ENCODE measurements at places on chromosomes 4 and X.

DNA sequence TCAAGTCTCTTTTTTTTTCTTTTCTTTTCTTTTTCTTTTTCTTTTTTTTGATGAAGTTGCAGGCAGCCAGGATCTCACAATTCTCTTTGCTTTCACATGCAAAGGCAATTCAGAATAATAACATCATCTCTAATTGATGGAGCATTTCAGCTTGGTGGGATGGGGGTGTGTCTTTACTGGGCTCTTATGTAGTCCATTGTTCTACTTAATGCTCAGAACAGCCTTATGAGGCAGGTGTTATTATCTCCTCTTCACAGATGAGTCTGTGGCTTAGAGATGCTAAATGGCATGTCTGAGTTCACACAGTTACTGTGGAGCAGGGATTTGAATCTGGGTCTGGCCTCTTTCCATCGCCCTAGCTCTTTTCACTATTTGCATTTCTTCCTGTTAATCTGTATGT, 70.2 kb downstream of the TRPC5 start:
- no peak for DNase-seq

DNA sequence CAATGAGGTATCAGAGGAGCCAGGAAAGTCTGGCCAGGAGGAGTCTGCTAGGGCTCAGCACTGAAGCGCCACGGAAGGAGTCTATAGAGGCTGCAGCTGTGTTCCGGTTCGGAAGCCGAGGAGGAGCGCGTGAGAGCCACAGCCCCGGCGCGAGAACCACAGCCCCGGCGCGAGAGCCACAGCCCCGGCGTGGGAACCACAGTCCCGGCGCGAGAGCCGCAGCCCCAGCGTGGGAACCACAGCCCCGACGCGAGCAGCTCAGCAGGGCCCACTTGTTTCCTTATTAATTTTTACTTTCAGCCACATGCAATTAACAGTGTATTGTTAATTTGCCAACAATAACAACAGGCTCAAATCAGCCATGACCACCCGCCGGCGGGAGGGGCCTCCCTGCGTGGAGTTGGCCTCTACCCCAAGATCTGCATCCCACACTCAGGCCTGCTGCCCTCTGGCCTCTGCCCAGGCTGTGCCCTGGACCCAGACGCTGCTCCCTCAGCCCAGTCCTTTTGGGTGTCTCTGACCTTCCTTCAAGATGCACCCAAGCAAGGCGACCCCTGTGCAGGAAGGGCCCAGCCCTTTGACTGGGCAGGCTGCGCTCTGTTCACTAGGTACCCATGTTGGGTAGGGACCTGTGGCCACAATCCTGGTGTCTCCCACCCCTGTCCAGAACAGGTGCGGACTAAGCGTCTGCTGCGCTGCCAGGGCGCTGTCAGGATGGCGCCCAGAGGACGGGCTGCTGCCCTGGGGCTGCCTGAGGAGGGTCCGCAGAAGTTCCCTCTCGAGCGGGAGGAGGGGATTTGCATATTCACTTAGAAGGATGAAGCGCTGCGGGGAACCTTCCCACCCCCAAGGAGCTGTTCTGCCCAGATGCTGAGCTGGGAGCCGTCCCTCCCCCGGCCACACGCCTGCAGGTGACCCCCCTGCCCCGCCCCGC, 113.8 kb downstream of the ADRA2C start:
- no peak for DNase-seq

DNA sequence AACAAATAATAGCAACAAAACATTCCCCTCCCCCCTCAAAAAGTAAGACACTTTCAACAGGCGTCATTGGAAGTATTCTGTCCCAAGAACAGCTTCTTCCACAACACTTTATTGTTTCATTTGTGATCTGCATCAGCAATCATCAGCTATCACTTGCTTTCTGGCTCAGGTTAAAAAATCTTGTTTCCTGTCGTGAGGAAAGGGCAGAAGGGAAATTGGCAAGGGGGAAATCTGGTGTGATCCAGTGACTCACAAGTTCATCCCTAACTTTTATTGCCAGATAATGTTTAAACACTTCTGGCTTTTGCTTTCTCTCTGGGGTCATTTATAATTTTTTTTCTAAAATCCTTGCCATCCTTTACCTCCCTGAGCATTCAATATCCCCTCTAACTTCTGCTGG, 247.4 kb upstream of the GIMD1 start:
- no peak for DNase-seq

GRCh38 chrX:20061855-20062254, 54.9 kb downstream of the MAP7D2 start:
- no peak for DNase-seq

GRCh38 chr4:79764120-79764519, 308.9 kb downstream of the ANTXR2 start:
- no peak for DNase-seq

DNA sequence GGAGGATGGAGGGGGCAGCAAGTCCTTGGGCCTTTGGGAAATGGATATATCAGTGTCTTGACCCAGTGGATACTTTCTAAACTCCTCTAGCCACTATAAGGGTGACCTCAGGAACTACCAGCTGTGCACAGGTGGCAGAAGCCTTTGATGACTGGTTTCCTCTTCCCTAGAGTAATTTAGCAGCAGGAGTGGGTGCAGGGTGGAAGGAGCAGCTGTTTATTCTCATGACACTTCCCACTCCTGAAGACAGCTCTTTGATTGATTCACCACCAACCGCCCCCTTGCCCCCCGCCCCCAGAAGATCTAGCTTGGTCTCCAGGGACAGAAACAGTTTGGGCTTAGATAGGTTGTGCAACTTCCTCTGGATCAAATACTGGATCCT, 63.0 kb downstream of the GPC3 start:
- no peak for DNase-seq

GRCh38 chrX:51837921-51838320, 55.5 kb upstream of the MAGED1 start:
- DNase-seq, result no peak

DNA sequence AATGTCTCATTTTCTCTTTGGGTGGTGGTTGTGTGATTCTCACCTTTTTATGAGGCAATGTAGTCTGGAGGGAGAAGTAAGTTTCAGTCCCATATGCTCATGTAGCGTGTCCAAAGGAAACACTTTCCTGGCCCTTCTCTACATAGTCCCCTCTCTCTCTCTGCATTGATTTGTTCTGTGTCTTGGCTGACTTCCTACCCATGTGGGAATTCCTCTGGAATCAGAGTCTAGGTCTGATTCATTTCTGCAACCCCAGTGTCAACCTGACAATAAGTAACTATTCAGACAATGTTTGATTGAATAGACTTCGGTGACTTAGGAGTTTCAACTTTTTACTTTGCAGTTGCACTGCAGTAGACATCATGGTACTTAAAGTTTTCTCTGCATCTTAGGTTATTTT, 2.7 kb upstream of the ALAS2 start:
- DNase-seq, result no peak

DNA sequence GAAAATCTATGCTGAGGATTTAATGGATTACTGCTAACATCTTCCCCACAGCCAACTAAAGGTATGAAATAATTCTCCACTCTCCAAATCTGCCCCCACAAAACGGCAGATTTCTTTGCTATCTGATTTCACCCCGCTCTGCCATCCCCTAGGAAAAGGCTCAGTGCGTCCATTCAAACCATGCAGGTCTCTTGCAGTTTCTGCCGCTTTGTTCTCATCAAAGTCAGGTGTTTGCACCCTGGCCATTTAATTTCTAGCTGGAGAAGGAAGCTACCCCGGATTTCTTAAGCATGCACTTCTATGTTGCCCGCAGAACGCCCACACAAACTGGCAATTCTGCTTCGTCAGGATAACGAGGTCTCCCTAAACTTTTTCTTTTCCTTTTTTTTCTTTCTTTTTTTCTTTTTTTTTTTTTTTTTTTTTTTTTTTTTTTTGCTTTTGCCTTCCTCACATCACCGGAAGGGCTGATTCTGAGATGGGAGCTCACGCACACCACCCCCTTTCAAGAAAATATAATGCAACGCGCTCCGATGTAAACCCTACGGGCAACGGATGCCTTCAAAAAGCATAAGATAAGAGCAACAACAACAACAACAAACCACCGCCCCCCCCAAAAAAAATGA, 3.3 kb downstream of the NLGN4X start:
- DNase-seq, result no peak

DNA sequence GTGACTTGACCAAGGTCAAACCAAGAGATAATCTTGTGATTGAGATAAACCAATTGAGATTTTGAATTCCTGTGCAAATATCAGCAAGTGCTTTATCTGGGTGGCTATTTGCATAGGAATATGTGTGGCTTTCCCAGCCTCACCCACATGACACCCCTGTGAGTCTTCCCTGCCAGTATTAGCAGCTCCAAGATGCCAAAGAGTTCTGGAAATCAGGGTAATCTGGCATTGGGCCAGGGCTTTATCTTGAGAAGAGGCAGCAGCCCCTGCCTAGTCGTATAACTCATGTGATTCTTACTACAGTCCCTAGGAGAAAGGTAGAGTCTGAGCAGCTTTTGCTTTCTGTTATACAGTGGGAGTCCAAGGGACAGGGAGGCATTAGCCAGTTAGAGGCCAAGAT, 87.7 kb downstream of the RLIM start:
- DNase-seq, result no peak

DNA sequence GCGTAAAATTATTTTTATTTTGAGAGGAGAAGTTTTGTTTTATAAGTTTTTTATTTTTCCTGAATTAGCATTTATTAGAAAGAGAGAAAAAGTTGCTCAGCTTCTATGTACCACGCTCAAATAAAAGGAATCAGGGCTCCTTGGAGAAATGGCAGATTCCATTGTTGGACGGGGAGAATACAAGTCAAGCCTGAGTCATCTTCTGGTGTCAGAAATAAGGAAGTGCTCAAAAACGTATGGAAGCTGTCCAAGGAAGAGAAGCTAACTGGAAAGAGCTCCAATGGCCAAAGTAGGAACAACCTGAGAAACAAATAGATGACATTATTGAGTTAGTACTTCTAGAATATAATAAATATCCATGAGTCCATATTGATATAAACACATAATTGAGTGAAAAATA, 89.3 kb upstream of the NEIL3 start:
- DNase-seq, result no peak

DNA sequence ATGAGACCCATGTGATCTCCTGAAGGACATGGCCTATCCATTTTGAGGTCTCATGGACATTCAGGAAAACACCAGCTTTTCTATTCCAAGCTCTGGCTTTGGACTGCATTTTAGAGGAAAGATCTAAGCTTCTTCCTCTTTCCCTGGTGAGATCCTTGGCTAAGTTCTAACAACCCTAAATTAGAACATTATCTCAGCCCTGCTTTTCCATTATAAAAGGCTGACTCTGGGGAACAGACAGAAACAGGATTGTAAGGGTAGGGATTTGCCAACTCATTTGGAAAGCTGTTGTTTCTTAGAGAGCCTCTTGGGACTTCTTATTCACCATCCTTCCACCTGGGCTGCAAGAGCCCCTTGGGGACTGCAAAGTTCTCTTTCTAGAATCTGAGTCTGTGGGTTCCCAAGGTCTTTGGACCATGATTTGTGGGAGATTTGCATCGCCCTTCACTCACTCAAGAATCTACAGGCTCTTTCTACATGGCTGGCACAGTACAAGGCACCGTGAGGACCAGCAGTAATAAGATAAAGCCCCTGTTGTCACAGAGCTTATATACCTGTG, 146.9 kb downstream of the FNIP2 start:
- DNase-seq, result no peak

DNA sequence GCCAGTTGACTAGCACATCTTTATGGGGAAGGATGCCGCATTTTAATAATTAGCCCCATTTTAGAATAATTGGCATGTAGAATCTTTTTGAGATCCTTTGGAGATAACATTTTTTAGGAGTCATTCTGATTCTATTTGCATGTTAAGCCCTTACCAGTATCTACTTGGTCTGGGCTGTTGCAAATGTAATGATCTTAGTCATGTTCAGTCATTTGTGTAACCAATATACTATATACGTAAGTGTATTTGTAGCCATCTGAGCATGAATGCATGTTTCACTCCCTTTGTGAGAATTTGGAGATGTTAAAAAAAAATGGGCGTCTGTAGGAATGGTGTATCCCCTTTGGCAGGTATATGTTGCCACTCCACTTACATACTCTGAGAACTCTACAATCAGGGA, 119.1 kb downstream of the TEX13A start:
- DNase-seq, result no peak
